ENCODE measurements at places on chromosomes 2 and 18.

- no peak for DNase-seq
Observed at GRCh38 chr2:72833084-72833714, 7.4 kb upstream of the EXOC6B start.

DNA sequence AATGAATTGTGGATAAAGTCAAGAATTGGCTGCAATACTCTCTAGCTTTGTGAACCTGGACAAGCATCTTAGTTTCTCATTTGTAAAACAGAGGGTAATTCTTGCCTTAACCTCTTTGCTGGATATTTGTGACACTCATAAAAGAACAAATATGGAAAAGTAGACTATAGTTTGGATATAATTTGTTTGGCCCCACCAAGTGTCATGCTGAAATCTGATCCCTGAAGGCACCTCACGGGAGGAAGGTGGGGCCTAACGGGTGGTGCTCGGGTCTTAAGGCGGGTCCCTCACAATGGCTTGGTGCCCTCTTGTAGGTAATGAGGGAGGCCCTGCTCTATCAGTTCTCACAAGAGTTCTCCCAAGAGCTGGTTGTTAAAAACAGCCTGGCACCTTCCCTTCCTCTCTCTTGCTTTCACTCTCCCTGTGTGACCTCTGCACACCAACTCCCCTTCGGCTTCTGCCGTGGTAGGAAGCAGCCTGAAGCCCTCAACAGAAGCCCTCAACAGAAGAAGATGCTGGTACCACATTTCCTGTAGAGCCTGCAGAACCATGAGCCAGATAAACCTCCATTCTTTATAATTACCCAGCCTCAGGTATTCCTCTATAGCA is 37.4 kb downstream of the ARL4C start:
- DNase-seq: no peak

DNA sequence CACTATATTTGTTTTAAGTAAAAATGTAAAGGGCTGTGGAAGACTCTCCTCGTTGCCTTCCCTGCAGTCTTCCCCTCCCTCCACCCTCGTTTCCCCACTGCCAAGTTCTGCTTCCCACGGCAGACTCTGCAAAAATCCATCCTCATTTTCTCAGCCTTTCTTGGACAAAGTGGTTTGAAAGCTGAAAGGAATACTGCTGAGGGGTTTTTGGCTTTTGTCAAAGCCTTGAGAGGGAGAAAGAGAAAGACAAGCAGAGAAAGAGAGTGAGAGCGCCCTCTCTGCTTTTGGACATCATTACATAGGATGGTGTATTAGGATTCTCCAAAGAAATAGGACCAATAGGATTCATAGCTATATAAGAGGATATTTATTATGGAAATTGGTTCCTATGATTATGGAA is 455.9 kb upstream of the SOX11 start:
- no peak for DNase-seq

GRCh38 chr18:7056026-7056425 is 61.6 kb downstream of the LAMA1 start:
- no peak for DNase-seq

- no peak for DNase-seq
Observed at GRCh38 chr2:189819297-189819704, 35.1 kb downstream of the PMS1 start.

DNA sequence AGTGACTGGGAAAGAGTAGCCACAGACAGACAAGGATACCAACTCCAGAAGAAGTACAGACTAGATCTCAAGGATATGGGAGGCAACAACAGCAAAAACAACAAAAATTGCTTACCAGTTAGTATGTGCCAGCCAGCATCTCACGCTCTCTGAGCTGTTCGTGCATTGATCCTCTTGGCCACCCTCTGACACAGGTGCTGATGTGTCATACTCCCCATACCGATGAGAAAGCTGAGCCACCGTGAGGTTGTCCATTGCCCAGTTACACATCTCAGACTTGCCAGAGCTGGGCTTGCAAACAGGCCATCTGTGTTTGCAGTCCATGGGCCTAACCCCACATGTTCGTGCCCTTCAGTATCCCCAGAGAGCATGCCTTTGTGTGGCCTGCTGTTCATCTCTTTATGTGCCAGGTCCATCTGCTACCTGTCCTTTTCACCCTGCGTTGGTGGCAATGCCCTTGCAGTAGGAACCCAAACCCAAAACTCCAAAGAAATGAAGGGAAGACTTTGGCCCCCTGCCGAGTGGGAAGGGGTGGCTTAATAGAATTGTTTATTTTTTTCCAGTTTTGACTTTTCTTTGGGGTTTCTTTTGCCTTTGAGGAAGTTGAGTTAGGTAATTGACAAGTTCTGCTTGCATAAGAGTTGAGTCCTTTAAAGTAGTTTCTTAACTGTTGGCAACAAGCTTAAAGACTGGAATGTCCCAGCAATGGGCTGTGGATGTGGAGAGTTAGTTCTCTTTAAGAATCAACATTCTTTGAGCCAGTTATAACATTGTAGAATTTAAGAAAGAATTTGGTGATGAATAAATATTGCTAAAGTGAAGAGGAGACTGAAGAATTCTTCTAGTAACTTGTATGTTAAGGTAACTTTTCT is 46.7 kb downstream of the LYPD6B start:
- DNase-seq: no peak

DNA sequence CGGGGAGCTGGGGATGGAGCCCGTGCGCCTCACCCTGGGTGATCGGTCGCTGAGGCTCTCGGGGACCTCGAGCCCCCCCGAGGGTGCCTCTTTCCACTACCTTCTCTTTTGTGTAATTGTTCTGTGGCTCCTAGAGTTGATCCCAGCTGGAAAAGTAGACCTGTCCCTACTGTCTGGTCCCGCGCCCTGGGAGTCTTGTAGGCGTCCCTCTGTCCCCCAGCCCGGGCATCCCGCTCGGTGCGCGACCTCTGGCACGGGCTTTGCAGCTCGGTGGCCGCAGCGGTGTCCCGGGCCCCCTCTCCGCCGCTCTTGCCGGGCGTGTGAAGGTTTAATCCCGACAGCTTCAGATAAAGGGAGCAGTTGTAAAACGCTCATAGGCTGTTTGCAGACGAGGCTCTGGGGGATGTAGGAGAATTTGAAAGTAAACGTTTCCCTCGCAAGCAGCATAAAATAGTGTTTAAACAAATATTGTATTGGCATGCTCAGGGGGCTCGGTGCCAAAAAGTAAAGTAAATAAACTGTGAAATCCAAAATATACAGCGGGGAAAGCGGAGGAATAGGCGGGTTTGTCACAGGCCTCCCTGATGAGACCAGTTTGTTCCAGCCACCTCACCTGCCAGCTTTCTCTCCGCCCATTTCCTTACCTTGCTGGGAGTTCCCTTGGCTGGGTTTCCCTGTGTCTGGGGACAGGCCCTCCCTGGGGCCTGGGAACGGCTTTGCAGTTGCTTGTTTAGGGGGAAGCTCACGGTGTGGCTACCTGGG is 1.9 kb downstream of the GLI2 start:
- no peak for DNase-seq

- DNase-seq: no peak
Observed at GRCh38 chr18:32701313-32701712, 71.5 kb downstream of the KLHL14 start.

DNA sequence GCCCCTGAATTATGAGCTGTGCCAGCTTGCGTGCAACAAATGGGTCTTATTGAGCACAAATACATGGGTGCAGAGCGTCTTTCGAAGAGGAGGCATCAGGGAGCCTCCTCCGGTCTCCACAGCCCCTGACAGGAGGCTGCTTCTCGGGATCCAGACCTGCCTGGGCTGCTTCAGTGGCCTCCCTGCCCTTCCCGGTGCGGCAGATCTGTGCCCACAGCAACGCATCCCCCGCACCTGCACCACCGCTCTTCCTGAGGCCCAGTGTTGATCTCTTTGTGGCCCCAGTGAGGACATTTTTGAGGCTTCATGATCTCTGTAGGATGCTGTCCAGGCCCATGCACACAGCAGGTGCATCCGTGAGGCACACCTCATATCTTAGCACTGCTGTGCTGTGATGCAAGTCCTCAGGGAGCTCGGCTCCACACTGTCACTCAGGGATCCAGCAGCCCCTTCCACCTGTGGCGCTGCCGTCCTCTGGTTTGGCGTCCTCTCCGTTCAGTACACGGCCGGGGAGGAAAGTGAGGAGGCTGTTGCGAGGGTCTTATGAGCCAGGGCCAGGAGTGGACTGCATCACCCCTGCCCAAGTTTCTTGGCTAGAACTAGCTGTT is 17.4 kb downstream of the RTP5 start:
- DNase-seq: no peak

DNA sequence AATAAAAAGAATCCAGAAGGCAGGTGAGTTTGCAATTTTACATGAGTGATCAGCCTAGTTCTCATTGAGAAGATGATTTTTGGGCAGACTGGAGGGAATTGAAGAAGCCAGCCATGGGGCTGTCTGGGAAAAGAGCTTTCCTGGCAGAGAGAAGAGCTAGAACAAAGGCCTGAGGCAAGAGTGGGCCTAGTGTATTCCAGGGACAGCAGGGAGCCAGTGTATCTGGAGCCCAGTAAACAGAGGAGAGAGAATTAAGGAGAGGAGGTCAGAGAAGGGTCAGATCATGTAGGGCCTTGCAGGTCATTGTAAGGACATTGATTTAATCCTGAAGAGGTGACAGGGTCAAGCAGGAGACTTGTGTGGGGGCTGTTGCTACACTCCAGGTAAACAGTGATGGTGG is 195.8 kb downstream of the SATB2 start:
- no peak for DNase-seq

DNA sequence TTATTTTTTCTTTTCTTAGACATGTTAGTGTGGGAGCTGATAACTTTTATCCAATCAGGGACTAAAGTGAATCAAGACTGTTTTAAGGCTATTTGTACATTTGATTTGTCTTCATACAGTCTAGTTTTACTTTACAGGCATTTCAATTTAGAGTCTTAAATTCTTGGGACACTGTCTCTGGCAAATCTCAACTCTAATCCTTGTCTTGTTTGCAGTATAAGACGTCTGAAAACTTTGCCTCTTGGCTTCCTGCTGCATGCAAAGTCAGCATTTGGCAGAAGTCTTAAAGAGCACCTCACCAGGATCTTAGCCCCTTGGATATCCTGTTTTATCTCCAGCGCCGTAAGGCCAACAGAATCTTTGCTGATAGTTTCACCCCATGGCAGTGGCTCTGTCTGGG is 30.3 kb downstream of the SPOPL start:
- DNase-seq: no peak

- DNase-seq: no peak
Observed at GRCh38 chr2:226611944-226612318, 187.7 kb downstream of the IRS1 start.

- DNase-seq: no peak
Observed at GRCh38 chr2:144509001-144509878, 10.7 kb downstream of the ZEB2 start.

- DNase-seq: no peak
Observed at GRCh38 chr18:323253-323622, 55.4 kb upstream of the THOC1 start.

GRCh38 chr2:149132339-149132738 is 93.8 kb downstream of the LYPD6B start:
- DNase-seq: no peak

- no peak for DNase-seq
Observed at GRCh38 chr2:133495226-133495625, 73.0 kb downstream of the NCKAP5 start.

DNA sequence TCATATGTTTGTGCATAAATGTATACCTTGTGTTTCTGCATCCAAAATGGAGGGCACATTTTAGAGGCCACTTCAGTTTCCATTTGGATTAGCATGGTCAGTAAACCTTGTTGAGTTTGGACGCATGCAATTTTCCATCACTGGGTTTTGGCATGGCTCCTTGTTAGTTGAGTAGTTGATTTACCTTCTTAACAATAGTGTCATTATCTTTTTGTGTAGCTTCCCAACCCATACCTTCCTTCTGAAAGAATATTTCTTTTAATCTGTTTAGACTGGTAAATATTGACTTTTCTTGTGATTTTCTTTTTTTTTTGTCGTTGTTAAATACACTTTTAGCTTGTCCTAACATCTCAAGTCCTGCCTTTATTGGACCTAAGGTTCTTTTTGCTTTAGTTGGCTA is 15.5 kb downstream of the RPIA start:
- no peak for DNase-seq

DNA sequence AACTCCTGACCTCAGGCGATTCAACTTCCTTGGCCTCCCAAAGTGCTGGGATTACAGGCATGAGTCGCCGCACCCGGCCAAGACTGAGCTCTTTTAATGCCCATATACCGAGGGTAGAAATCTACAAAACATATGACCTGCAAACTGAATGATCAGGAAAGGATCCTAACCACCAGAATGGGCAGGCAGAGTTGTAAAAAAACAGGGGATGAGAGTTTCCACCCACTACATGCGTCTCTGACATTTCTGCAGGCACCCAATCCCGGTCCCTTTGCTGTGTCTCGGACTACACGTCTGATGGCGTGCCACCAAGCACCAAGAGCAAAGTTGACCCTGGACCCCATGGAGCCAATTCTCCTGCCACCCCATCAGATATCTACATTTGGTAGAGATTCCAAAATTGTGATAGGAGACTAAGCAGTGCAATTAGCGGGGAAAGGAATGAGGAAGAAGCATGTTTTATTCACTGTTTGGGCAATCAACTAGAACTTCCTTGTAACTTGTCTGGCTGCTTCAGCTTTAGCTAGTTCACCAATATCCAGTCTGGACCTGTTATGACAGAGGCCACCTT is 74.1 kb downstream of the ATP8B1 start:
- DNase-seq: no peak
